ENCODE measurements at places on chromosomes 16 and 17. TPM values are rescaled to one million over a fixed set of nuclear protein-coding genes. Genes with fewer than 3 reads are reported as not detected.

- no peaks in the 10 kb centered on the region for H3K36me3 ChIP-seq
- no peak overlapping the region for H3K4me3 ChIP-seq
- H3K4me1 ChIP-seq: peaks cover 30% of the 10 kb centered on the region
Measured at GRCh38 chr16:83995754-83996153, 27.7 kb downstream of the NECAB2 start.

DNA sequence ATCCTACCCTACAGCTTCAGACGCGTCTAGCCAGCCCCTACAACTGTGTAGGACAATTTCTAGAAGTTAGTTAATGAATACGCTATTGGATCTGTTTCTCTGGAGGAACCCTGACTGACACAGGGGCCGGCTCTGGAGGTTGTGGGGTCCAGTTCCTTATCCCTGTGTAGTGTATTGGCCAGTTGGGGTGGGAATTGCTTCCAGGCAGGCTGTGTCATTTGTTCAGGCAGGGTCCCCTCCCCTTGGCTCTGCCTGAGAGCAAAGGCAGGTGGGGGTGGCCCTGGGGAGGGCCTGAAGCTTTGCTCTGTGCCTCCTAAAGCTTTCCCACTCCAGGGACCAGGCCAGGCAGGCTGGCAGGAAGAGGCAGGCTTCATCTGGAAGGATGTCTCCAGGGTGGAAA is 11.7 kb upstream of the CETP start:
- no peak for DNase-seq
- H3K36me3 ChIP-seq: 0 out of 2 replicates have a peak, but pooled peaks cover 1% of the 10 kb centered on the region
- H3K27me3 ChIP-seq: peaks cover 4% of the 10 kb centered on the region
- no peak overlapping the region for H3K4me3 ChIP-seq

GPT2 gene
- 15.8 TPM for total RNA-seq

PLA2G10 gene
- total RNA-seq: not detected

DNA sequence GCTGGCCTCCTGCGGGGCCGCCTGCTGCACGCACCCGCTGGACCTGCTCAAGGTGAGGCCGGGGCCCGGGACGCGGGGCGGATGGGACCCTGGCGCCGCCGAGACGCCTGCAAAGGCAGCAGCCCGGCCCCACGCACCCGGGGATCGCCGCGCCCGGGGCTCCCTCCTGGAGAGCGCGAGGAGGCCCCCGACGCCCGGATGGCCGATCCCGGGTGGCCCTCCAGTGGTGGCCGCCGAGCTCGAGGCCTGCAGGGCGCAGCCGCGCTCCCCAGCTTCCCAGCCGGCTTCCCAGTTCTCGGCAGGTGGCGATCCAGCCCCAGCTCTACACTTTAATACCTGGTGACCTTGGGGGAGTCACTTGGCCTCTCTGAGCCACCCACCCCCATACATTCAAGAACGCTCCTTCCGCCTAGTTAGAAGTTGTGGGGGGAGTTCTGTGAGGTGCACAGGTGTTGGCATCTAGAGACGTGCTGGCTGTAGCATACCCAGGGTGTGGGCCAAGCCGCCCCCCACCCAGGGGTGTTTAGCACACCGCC is 452 bp downstream of the SLC25A10 start:
- H3K4me1 ChIP-seq: peaks cover 25% of the 10 kb centered on the region
- H3K36me3 ChIP-seq: no peaks in the 10 kb centered on the region
- DNase-seq: peak; percentile 36
- peak overlapping the region; percentile 64 for H3K27ac ChIP-seq
- H3K27me3 ChIP-seq: peaks cover 6% of the 10 kb centered on the region

GRCh38 chr17:42111871-42112551 is 503 bp downstream of the DHX58 start:
- H3K27ac ChIP-seq: peak overlapping the region; percentile 94
- H3K4me3 ChIP-seq: peak overlapping the region; percentile 92
- peak; percentile 42 for DNase-seq
- H3K27me3 ChIP-seq: peaks cover 2% of the 10 kb centered on the region
- peaks cover 19% of the 10 kb centered on the region for H3K4me1 ChIP-seq

DNA sequence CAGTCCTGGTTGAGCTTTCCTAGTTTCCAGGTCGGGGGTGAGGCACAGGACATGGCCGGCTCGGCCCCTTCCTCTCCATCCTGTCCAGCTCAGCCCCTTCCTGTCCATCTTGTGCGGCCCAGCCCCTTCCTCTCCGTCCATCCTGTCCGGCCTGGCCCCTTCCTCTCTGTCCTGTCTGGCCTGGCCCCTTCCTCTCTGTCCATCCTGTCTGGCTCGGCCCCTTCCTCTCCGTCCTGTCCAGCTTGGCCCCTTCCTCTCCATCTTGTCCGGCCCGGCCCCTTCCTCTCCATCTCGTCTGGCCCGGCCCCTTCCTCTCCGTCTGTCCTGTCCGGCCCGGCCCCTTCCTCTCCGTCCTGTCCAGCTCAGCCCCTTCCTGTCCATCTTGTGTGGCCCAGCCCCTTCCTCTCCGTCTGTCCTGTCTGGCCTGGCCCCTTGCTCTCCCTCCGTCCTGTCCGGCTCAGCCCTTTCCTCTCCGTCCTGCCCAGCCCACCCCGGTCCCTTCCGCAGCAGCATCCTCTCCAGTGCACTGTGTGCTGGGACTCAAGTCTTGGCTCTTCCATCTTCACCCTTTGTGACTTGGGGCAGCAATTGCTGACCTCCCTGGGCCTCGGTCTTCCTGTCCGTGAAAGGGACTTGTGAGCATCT is 5.5 kb upstream of the ZNF750 start:
- no peaks in the 10 kb centered on the region for H3K27me3 ChIP-seq
- no peak for DNase-seq
- no peak overlapping the region for H3K27ac ChIP-seq
- no peak overlapping the region for H3K4me3 ChIP-seq
- no peaks in the 10 kb centered on the region for H3K4me1 ChIP-seq

GRCh38 chr17:50566886-50567285 is 6.4 kb downstream of the CACNA1G start:
- no peaks in the 10 kb centered on the region for H3K36me3 ChIP-seq
- H3K4me1 ChIP-seq: peaks cover 30% of the 10 kb centered on the region
- no peak overlapping the region for H3K27ac ChIP-seq

DNA sequence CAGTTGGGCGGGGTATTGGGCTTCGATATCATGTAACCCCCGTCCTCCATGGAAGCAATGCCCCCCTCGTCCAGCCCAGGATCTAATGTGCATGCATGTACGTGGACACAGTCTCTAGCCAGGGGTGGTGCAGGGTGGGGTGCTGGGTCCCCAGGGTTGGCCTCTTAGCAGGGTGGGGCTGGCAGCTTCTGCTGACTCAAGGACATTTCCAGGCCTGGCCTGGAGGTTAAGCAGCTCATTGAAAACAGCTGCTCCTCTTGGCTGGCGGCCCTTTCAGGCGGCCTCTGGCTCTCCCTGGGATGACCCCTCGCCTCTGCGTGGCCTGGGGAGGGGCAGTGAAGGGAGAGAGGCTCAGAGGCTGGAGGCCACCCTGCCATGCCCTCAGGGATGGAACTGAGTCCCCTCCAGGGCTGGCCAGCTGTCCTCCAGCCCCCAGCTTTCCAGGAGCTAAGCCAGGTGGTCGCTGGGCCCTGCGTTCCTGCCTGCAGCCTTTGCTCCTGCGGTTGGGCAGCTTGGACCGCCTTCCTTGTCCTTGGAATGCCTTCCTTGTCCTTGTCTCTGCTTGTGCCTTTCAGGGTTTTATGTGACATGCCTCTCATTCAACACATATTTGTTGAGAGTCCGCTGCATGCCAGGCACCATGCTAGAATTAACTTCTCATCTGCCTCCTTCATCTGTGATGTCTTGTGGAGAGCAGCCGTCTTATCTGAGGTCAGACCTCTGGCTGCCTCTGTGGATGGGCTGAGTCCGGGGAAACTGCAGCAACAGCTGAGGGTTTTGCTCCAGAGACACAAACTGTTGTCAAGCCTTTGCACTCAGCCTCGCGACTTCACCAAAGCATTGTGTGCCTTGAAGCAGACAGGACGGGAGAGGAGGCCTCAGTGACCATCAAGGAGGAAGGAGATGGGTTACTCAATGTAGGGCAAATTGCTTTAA is 26.6 kb downstream of the MRC2 start:
- H3K4me3 ChIP-seq: peak overlapping the region; percentile 82
- peaks cover 77% of the 10 kb centered on the region for H3K4me1 ChIP-seq
- peaks cover 2% of the 10 kb centered on the region for H3K27me3 ChIP-seq
- peak; percentile 64 for DNase-seq
- peak overlapping the region; percentile 89 for H3K27ac ChIP-seq

DNA sequence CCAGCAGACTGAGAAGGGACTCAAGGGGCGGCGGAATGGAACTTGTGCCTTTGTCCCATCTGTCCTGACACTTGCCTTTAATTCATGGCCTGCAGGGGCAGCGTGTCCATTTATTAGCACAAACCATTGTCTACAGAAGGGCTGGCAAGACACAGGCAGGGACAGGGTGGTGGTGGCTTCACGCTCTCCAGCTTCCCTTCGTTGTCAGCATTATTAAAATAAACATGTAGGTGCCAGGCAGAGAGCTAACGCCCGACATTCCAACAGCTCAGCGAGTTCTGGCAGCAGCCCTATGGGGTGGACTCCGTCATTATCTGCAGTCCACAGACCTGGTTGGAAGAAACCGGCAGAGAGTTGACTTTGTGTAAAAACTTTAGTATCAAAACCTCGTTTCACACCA is 16.3 kb downstream of the DNAI2 start:
- no peak for DNase-seq
- peaks cover 1% of the 10 kb centered on the region for H3K27me3 ChIP-seq
- H3K4me3 ChIP-seq: no peak overlapping the region
- no peak overlapping the region for H3K27ac ChIP-seq
- no peaks in the 10 kb centered on the region for H3K36me3 ChIP-seq

DNA sequence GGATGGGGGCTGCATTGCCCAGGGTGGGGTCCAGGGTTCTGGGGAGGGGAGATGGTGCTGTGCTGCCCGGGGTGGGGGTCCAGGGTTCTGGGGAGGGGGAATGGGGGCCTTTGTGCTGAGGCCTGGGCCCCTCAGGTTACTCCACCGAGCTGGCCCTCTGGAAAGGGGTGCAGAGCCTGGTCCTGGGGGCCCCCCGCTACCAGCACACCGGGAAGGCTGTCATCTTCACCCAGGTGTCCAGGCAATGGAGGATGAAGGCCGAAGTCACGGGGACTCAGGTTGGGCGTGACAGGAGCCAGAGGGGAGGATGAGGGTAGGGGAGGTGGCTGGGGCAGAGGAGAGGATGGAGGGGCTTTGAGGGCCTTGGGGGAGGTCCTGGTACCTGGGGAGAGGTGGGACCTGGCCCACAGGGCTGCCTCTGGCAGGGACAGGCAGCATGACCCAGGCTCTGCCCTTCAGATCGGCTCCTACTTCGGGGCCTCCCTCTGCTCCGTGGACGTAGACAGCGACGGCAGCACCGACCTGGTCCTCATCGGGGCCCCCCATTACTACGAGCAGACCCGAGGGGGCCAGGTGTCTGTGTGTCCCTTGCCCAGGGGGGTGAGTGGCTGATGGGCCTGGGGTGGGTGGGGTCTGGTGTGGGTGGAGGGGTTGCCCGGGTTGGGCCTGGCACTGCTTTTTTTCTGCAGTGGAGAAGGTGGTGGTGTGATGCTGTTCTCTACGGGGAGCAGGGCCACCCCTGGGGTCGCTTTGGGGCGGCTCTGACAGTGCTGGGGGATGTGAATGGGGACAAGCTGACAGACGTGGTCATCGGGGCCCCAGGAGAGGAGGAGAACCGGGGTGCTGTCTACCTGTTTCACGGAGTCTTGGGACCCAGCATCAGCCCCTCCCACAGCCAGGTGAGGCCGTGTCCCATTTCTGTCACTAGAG is 7.8 kb downstream of the ITGAX start:
- H3K4me1 ChIP-seq: no peaks in the 10 kb centered on the region
- no peak for DNase-seq
- H3K36me3 ChIP-seq: no peaks in the 10 kb centered on the region
- no peak overlapping the region for H3K27ac ChIP-seq

DNA sequence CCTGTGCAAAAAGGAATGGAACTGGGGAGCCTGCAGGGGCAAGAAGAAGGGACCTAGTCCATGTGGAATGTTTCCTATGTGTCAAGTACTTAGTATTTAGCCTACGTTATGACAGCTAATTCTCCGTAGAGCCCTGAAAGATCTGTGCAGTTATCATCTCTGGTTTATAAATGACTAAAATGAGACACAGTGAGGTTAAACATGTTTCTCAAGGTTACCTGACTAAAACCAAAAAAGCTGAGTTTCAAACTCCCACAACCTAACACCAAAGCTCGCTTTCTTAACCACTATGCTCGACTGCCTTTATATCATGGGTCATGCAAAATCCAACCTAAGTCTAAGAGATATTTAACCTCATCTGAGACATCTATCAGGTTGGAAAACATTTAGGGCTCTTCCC is 53.3 kb upstream of the CCL2 start:
- no peak overlapping the region for H3K27ac ChIP-seq
- no peaks in the 10 kb centered on the region for H3K4me1 ChIP-seq
- peaks cover 12% of the 10 kb centered on the region for H3K27me3 ChIP-seq
- H3K4me3 ChIP-seq: no peak overlapping the region
- no peak for DNase-seq
- H3K36me3 ChIP-seq: peaks cover 3% of the 10 kb centered on the region

DNA sequence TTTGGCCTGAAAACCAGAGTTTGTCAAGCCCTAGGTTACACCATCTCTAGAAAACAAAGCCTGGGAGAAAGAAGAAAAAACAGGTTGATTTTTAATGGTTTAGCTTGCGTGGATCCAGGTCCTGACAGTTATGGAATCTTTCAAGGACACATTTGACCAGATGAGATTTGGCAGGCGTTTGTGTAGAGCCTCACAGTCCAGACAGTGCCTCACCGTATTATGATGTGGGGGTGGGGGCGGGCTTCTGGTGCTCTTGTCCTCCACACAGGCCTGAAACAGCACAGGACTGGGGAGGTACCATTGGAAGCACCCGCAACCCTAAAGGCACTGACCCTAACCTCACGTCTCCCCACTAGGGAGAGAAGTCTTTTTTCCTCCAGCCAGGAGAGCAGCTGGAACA is 19.6 kb downstream of the MVP start:
- H3K4me1 ChIP-seq: 0 out of 2 replicates have a peak, but pooled peaks cover 5% of the 10 kb centered on the region
- no peak for DNase-seq
- no peaks in the 10 kb centered on the region for H3K27me3 ChIP-seq
- peaks cover 41% of the 10 kb centered on the region for H3K36me3 ChIP-seq
- H3K4me3 ChIP-seq: no peak overlapping the region

GRCh38 chr17:78875363-78876093 is 27.5 kb downstream of the CEP295NL start:
- no peak for DNase-seq
- peaks cover 12% of the 10 kb centered on the region for H3K27me3 ChIP-seq
- H3K4me1 ChIP-seq: peaks cover 68% of the 10 kb centered on the region
- H3K4me3 ChIP-seq: peak overlapping the region; percentile 29
- peaks cover 21% of the 10 kb centered on the region for H3K36me3 ChIP-seq

DNA sequence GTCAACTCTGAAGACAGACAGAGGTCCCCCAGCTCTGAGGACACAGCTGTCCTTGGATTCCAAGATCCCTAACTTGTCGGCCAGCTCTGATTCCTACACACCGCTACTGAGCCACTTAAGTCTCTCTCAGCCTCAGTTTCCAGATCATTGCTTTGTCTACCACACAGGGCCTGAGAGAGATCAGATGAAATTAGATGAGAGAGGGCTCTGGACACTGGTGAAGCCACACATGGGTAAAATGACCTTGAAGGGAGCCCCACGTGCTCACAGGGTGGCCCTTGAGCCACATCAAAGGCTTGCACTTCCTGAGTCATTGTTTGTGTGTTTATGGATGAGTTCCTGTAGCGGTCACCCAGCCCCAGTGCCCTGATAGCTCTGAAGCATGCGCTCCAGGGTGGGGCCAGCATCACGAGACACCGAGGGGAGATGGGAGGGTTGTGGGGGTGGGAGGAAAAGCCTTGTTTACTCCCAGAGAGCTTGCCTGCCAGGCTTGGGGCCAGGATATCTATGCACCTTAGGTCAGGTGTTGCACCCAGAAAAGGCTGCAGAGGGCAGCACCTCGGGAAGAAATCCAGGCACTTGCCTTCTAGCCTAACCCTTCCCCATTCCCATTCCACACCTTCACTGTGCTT is 32.7 kb upstream of the SLC6A2 start:
- peaks cover 6% of the 10 kb centered on the region for H3K4me1 ChIP-seq
- H3K36me3 ChIP-seq: no peaks in the 10 kb centered on the region
- H3K4me3 ChIP-seq: no peak overlapping the region
- DNase-seq: no peak
- H3K27me3 ChIP-seq: peaks cover 11% of the 10 kb centered on the region

KRT31 gene
- not detected for total RNA-seq
